ENCODE measurements at places on chromosomes 4 and X. TPM values are rescaled to one million over a fixed set of nuclear protein-coding genes. Genes with fewer than 3 reads are reported as not detected.

MAP9 gene
- 16.0 TPM for total RNA-seq

DNA sequence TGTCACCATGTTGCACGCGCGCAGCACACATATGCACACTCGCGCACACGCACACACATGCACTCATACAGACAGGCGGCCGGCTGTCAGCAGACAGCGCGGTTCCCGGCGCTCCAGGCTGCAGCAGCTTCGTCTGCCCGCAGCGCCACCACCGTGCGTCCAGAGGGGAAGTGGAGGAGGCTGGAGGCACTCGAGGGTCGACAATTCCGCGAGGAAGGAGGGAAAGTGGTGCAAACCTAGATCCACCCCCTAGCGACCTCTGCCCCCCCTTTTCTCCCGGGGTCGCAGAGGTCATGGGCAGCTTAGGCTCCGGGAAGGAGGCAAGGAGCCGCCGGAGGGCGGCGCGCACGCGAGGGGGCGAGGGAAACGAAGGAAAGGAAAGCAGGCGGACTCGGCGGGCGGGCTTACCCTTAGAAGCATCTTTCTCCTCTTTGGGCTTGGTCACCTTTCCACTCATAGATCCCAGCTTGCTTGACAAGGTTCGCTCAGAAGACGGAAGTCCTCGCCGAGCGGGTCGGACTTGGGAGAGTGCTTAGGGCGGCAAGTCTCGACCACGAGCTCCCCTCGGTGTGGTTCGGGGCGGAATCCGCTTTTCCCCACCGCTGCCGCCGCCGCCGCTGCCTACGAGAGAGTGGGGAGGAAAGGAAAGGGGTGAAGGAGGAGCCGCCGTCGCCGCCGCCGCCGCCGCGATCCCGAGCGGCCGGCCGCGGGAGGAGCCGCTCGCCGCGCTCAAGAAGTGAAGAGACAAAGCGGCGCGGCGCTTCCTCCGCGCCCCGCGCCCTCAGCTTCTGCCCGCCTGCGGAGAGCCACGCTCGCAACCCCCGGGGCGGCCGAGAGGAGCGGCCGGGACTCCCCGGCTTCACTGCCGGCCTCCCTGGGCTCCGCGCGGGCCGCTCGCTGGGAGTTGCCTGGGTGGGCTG lies 326.6 kb upstream of the F9 start:
- DNase-seq, result no peak

GRCh38 chr4:99537674-99538073 lies 26.2 kb downstream of the TRMT10A start:
- DNase-seq, result no peak

GRCh38 chr4:77432717-77433417 lies 172.8 kb upstream of the CXCL13 start:
- no peak for DNase-seq
